ENCODE measurements at places on chromosomes 12 and 14.

DNA sequence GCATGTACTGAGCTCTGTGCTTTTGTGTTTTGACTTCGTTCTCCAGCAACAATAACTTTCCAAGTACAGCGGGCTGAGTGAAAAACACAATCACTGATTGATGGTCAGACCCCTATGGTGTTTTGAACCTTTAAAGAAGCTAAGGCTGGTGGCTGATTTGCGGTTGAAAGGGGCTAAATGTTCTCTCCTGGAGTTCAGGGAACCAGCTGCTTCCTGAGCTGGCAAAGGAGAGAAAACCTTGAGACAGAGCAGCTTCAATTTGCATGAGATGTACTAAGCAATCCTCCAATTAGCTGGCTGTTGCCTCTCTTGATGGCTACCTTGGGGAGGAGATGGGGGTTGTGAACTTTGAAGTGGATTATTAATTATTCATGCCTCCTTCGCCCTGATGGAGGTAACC is 546.7 kb upstream of the SEL1L start:
- no peak for DNase-seq

GRCh38 chr14:91835920-91836843 is 31.2 kb downstream of the TC2N start:
- DNase-seq: peak; percentile 82

DNA sequence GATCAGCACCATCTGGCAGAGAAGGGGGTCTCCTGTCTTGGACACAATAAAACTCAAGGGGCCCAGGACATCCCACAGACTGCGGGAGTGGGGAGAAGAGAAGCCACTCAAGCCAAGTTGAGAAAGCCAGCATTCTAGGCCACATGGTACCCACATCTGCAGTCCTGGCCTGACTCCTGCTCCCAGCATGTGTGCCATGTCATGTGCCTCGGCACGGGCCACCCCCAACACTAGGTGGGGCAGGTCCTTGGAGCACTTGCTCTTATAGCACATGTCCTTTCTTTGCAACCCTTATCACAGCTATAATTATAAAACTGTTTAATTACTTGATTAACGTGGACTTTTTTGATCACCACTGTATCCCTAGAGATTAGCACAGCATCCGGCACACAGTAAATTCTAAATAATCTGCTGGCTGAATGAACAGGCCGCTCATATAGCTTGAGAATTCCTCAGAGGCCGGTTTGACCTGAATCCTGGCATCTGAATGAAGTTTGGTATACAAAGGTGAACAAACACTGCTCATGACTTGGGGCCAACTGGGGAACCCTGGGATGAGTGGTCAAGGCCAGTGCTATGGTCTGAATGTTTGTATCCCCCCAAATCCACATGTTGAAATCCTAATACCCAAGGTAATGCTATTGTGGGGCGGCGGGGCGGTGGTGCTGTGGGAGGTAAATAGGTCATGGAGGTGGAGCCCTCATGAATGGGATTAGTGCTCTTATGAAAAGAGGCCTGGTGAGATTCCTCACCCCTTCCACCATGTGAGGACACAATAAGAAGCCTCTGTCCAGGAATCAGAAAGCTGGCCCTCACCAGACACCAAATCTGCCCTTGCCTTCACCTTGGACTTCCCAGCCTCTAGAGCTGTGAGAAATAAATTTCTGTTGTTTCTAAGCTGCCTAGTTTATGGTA is 6.6 kb downstream of the NCKAP5L start:
- DNase-seq: no peak

GRCh38 chr12:17357396-17357795 is 732.6 kb downstream of the RERGL start:
- no peak for DNase-seq

DNA sequence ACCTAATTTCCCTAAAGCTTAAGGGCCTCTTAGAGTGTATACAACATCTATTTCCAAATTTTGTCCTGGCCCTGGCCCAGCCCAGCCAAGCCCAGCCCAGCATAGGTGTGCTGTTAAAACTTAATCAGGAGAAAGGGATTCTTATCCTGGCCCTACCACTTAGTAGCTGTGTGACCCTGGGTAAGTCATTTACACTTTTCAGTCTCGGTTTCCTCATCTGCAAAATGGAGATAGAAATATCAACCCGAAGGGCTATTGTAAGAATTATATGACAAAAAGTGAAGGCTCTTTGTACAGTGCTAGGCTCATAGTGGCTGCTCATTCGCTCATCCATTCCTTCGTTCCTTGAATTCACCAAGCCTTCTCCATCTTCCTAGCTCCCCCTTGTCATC is 442 bp downstream of the ERG28 start:
- no peak for DNase-seq

DNA sequence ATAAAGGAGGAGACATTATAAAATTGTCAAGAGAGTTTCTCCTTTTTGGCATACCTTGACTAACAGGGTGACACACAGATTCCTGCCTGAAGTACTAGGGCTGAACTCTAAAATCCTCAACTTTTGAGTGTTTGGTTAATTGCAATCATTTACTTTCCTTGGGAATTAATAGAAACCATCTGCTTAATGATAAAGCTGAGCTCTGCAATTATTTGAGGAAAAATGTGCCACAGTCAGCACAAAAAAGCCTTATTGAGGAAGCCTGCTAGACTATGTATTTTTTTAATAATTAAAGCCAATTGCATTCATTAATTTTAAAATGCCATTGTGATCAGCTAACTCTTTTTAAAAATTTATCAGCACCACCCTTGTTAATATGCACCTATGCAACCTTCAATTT is 38.7 kb downstream of the PRICKLE1 start:
- no peak for DNase-seq

GRCh38 chr12:52634266-52635056 is 16.1 kb upstream of the KRT73 start:
- DNase-seq: no peak

DNA sequence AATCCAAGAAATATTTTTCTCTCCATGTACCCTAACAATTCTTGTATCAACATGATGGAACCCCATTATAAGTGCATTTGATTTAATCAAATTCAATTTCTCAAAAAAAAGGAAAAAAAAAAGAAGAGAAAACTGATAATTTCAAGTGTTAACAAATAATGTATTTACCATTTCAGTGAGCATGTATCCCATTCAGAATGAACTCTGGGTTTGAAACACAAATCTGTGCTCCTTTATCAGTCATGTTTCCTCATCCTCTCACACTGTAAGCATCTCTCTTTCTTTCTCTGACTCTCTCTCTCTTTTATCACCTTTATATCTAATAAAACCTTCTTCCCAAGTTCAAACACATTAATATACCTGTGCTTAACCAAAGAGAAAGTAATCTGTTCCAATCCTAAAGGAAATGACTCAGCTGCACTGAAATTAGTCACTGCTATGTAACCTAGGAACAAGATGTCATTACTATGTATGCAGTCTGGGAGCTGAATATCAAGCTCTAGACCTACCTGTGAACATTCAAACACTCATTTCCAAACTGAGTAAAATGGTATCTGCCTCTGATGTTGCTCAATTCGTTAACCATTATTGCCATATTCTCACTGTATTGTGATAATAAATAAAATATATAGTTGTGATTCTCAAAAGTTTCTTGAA is 135.0 kb upstream of the LRIG3 start:
- DNase-seq: peak; percentile 50

GRCh38 chr12:25496098-25496587 is 56.9 kb downstream of the LMNTD1 start:
- DNase-seq: no peak

GRCh38 chr14:100623961-100624360 is 36.7 kb upstream of the BEGAIN start:
- no peak for DNase-seq

DNA sequence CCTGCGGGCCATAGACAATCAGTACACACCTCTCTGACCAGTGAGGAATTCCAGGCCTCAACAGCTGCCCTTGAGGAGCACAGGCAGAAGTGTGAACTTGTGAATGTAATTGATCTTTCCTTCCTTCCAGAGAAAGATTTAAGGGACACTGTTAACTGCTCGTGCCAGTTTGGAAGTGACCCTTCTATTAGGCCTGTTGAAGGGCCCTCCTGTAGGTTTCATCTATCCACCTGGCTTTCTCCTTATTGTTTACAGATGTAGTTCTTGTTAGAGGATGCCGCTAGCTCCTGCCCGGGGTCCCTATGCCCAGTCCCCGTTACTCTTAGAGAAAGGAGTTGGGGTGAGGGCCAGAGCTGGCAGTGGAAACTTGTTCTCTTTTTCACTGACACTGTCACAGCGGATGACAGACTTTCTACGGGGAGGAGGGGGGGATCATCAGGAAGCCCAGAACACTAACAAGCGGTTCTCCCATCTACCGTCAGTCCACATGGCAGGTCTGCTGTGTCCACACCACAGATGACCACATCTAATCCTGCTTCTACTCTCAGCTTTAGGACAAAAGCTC is 42.6 kb downstream of the SH2B3 start:
- no peak for DNase-seq

DNA sequence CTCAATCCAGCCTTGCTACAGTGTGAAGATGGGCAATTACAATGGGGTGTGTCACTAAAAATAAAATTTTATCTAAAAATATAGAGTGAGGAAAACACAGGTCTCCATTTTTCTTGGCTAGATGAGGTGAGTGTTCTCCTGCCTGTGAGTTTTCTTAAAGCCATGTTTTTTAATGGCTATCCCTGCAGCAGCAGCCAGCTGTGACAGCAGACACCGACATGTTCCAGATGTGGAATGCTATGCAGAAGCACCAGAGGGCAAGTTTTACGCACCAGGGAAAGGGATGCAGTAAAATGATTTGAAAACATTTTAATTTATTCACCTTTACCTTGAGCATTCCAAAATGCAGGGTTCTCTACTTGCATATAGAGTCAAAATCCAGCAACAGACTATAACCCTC is 577.0 kb upstream of the STXBP6 start:
- DNase-seq: no peak

- DNase-seq: no peak
Measured at GRCh38 chr14:99758872-99759545, 34.2 kb upstream of the EML1 start.

DNA sequence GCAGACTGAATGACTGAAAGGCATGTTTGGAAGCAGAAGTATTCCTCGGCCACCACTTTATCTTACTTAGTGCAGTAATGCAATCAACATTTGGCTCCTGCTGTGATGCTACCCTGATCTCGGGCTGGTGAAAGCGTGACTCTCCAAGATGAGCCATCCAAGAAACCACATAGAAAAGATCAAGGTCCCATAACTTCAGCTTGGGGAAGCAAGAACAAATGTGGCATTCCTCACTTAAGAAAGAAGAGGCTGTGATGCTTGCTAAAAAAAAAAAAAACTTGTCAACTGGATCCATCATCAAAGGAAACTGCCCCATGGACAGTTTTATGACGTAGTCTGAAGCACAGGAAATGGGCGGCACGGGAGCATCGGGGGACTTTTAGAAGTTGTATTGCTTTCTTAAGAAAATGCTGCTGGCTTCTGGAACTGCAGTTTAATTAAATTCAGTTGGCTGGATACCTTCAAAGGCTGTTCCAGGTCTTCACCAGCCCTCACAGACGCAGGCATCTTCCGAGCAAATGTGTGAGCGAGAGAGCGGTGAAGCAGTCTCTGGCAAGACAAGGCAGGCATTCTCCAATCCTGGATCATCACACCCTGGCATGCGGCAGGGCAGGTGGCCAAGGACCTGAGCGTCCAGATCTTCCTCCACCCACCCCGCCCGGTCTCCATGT is 38.2 kb upstream of the MAP1LC3B2 start:
- DNase-seq: no peak

GRCh38 chr12:109678719-109679118 is 34.9 kb upstream of the FAM222A start:
- DNase-seq: no peak

GRCh38 chr14:21913759-21914158 is 240.1 kb upstream of the OR4E1 start:
- peak; percentile 90 for DNase-seq

GRCh38 chr12:4177262-4177661 is 96.3 kb upstream of the CCND2 start:
- DNase-seq: no peak

All from activated CD4-positive, alpha-beta T cell treated with anti-CD3 and anti-CD28 coated beads, Interleukin-2, Interleukin-4, amounts not matched to agents 100 ng/mL and 50 ng/mL, durations not matched to agents 16 hours and 8 hours (primary cell).